ENCODE measurements at places on chromosomes 3 and 15.

GRCh38 chr3:150825916-150826377, 63.0 kb upstream of the SIAH2 start:
- DNase-seq: no peak

DNA sequence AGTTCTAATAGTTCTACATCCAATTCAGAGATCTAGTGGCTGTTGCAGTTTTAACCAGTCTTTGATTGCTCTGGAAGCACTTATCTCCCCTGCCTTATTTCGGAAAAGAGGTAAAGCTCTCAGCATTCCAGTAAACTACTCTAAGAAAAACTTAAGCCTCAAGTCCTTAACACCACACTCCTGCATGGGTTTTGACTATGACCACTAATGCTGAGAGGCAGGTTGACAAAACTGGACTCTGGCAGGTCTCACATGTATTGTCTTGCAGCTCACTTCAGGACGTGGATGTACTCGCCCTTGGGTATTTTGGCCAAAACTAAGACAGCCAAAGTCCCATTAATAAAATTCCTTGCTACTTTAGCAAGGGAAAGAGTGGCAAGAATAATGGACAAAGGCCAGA, 405.9 kb upstream of the GRM7 start:
- no peak for DNase-seq

- DNase-seq: no peak
Measured at GRCh38 chr15:38992930-38993329, 428.3 kb upstream of the RASGRP1 start.

DNA sequence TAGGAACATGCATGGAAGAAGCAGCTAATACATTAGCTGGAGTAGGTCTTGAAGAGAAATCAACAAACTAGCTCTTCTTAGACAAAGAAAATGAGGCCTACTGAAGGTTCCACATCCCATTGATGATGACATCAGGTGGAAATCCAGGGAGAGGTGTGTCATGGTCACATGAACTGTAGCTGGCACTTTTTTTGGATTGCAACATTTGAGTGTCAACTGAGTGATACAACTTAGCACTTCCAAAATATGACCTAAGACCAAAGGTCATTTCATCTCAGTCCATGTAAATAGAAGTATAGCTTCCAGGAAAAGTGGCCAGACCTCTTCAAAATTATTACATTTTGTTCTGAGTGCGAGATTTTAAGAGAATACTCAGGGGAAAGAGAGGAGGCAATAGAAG, 117.2 kb upstream of the MEIS2 start:
- no peak for DNase-seq

GRCh38 chr15:20106026-20106425, 435.6 kb downstream of the GOLGA6L6 start:
- peak; percentile 16 for DNase-seq

- DNase-seq: no peak
Measured at GRCh38 chr15:80636675-80637074, 58.4 kb upstream of the ABHD17C start.
